Heart right ventricle (tissue), 16 donors: ENCODE measurements at places on chromosomes 2 and 18. TPM values are rescaled to one million over a fixed set of nuclear protein-coding genes. Genes with fewer than 3 reads are reported as not detected.

AQP12B gene
- total RNA-seq: not detected

- no peak for DNase-seq
- no peak overlapping the region for H3K4me3 ChIP-seq
- H3K27me3 ChIP-seq: peaks cover 20% of the 10 kb centered on the region
Observed at GRCh38 chr2:230901006-230901405, 24.0 kb downstream of the GPR55 start.

- no peak overlapping the region for H3K27ac ChIP-seq
- H3K4me1 ChIP-seq: no peaks in the 10 kb centered on the region
- H3K36me3 ChIP-seq: no peaks in the 10 kb centered on the region
- no peak for DNase-seq
- no peak overlapping the region for H3K4me3 ChIP-seq
Observed at GRCh38 chr2:191618786-191619185, 59.1 kb upstream of the NABP1 start.

DNA sequence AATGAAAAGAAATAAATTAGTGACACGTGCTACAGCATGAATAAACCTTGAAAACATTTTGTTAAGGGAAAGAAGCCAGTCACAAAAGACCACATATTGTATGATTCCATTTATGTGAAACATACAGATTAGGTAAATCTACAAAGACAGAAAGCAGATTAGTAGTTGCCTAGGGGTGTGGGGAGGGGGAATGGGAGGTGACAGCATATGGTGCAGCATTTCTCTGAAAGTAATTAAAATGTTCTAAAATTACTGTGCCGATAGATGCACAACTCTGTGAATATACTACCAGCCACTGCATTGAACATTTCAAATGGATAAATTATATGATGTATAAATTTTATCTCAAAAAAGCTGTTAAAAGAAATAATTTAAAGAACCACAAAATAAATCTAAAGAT is 161.0 kb downstream of the TRIB2 start:
- no peaks in the 10 kb centered on the region for H3K4me1 ChIP-seq
- H3K27me3 ChIP-seq: no peaks in the 10 kb centered on the region
- no peak overlapping the region for H3K4me3 ChIP-seq

GRCh38 chr2:120642646-120643045 is 93.0 kb upstream of the GLI2 start:
- no peak overlapping the region for H3K27ac ChIP-seq
- H3K4me3 ChIP-seq: no peak overlapping the region
- DNase-seq: no peak
- H3K4me1 ChIP-seq: no peaks in the 10 kb centered on the region
- H3K36me3 ChIP-seq: no peaks in the 10 kb centered on the region
- H3K27me3 ChIP-seq: no peaks in the 10 kb centered on the region
